ENCODE measurements at places on chromosomes 2 and 18.

GRCh38 chr2:236765478-236765877 lies 195.9 kb downstream of the ACKR3 start:
- no peak for DNase-seq

DNA sequence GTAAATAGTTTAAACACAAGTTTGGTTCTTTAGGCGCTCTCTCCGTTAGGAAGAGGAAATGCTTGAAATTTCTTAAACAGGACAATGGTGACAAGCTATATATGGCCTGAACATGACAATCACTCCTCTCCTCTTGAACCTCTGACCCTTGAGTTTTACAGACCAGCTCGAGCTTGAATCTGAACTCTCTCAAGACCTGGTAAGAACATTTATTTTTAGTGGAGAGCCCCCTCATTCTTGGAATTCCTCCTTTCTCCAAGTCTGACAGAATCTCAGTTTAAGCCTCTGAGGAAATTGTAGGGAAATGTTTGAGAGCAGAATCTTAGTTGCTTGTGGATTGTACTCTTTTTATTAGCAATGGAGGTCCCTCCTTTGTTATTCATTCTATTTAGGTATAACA lies 1293.6 kb upstream of the ZEB2 start:
- no peak for DNase-seq

DNA sequence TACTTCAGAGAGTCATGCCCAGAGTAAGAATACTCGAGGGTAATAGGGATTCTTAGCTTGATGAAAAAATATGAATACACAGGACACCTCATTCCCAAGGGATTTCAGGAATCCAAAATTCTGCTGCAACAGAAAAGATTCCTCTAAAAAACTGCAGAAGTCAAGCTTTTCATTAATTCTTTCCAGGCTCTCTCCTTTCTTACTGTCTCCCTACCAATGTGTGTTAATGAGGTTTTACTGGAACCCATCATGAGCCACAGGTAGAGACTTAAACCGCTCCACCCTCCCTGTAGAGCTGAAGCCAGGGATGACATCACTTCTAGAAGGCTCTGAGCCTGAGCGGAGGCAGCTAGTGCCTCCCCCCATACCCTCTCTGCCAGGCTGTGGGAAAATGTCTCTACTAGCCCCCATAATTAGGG lies 3.4 kb downstream of the SDC1 start:
- DNase-seq = no peak

- no peak for DNase-seq
Observed at GRCh38 chr2:233047667-233048066, 12.5 kb upstream of the INPP5D start.

- peak; percentile 19 for DNase-seq
Observed at GRCh38 chr2:70994009-70994698, 519 bp downstream of the TEX261 start.

GRCh38 chr2:96549967-96550786 lies 13.6 kb downstream of the ARID5A start:
- no peak for DNase-seq

- no peak for DNase-seq
Observed at GRCh38 chr2:65061910-65062339, 5.7 kb downstream of the CEP68 start.

GRCh38 chr18:12767580-12768155 lies 64.8 kb downstream of the PSMG2 start:
- DNase-seq = no peak

- DNase-seq = no peak
Observed at GRCh38 chr18:37294951-37295350, 270.6 kb downstream of the CELF4 start.

DNA sequence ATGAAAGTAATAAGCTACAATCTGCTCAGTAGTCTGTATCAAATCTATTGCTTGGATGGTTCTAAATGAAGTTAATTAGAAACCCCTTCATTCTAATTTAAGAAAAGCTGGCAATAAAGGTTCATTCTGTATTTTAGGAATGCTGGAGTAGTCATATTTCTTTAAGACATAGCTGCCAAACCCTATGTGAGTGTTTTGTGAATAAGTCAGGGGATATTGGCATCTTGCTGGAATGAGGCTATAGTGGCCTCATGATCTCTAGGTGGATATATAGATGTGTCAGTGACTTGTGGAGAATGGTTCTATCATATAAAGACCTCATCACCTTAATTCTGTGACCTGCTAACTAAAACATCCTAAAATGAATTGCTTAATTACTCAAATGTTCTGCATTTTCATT lies 196.3 kb downstream of the PDE1A start:
- DNase-seq = no peak

DNA sequence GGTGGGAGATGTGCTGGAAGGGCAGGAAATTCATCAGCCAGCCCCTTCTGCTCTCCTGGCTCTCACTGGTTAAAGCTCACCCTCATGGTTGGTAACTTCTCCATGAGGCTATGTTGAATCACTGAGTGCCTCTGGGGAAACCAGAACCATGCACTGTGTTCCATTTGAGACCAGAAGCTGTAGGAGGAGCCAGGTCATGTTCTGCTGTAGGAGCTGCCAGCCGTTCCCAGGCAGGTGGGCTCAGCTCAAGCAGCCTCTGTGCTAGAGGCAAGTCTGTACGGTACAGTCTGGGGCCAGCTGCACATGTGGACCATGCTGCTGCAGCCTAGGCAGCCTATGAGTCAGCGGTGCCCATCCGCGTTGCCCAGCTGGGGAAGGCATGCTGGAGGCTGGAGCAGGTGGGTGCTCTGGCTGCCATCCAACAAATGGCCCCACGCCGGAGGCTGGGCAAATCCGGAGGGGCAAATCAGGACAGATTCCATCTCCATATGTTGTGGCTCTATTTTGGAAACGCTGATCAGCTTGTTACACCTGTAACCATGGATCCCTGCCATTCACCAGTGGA lies 22.0 kb upstream of the KCNF1 start:
- DNase-seq = no peak

DNA sequence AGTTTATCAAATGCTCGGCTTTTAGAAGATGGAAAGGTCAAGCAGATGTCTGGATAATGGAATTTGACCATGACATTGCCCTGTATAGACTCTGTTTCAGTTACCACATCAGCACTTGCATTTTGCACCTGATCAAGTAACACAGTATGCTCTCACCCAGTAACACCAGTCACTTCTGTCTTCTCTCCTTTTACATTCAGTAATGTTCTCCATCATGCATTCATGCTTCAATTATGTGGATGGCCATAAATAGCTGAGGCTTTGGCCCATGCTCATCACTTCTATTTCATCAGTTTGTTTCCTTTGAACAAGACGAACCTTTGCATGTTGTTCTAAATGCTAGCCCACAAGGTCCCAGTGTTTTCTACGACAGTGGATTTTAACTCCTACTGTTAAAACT lies 322.9 kb upstream of the ACVR2A start:
- no peak for DNase-seq

DNA sequence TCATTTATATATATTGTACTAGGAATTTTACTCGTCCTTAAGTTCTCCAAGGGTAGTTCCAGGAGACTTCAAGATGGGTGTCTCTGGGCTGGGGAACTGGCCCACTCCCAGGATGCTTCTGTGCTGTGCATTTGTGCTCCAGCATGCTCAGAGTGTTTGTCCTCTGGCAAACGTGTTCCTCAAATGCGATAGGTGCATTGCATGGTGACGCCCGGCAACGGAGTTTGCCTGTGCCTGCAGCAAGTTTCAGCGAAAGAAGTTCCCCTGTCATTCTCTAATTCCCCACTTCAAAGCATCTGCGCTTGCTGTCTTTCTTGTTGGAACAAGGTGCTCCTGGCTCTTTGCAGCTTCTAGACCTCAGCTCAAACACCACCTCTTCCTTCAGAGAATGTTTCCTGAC lies 465.1 kb downstream of the GALR1 start:
- no peak for DNase-seq

DNA sequence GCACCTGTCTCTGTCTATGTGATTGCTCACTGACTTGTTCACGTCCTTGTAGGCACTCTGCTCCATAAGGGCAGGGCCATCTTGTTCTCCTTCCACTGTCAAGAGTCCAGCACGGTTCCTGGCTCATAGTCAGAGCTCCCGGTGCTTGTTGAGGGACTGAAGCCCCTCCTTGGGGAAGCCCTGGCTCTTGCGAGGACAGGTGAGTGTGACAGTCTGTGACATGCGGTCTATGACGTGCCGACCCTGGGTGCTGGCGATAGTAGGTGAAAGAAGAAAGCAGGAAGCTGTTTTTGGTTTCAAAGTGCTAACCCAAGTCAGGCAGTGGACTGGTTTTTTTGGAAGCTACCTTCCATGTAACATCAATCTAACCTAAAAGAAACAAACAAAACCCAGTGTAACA lies 18.8 kb downstream of the TSHZ1 start:
- no peak for DNase-seq

DNA sequence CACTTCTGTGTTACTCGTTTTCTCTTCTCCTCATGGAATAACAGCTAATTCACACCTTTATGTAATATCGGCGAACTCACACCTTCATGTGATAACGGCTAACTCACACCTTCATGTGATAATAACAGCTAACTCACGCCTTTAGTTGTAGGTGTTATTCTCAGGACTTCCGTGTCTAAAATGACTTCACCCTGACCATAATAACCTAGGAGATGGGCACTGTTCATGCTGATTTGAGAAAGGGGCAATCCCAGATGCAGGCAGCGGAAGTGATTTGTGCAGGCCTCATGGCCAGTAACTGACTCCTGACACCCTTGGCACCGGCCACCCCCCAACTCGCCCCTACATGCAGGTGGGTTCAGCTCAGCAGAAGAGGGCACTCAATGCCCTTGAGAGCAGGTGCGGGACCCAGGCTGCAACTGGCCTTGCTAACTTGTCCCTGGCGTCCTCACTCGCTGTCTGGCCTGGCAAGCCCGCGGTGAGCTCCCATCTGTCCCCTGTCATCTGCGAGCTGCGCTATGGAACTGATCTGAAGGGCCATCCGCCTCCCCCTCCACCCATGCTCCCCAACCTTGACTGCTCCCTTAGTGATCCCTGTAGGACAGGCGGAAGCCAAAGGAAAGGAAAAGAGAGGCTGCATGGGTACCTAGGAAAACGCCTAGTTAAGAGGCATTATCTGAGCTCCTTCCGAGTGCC lies 42.6 kb upstream of the MTCL1 start:
- DNase-seq = no peak

DNA sequence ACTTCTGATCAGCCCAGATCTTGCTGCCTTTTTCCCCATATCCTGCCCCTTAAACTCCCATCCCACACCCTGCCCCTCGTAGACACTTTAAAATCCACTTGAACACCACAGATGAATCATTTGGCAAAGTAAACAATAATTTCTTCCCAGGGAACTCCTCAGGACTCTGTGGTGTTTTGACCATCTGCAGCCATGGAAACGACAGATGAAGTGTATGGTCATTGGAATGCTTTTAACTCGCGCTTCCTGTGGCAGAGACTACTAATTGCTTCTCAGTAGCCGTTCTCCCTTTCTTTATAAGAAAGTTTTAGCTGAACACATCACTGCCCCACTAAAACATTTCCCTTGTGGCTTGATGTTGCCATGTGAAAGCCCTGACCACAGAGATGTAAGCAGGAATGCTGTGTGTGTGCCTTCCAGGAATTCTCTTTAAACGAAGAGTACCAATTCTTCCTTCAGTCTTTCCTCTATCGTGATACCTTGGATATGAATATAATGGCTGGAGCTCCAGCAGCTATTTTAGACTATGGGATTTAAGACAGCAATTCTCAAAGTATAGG lies 92.7 kb upstream of the PARD3B start:
- no peak for DNase-seq

DNA sequence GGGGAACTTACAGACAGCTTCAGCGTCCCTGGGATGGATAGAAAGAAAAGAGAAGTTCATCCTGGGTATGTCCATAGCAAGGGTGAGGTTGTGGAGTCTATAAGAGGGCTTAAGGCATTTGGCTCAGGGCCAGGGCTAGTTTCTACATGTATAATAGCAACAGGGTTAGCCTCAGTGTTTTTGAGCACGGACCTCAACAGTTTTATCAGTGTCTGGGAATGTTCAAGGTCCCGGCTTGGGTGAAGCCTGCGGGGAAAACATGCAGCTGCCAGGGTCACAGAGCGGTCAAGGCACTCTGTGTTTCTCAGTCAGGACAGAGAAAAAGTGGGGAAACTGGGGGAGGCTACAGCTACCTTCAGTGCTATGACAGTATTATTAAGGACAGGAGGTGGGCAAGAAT lies 427.7 kb upstream of the HS6ST1 start:
- DNase-seq = no peak

DNA sequence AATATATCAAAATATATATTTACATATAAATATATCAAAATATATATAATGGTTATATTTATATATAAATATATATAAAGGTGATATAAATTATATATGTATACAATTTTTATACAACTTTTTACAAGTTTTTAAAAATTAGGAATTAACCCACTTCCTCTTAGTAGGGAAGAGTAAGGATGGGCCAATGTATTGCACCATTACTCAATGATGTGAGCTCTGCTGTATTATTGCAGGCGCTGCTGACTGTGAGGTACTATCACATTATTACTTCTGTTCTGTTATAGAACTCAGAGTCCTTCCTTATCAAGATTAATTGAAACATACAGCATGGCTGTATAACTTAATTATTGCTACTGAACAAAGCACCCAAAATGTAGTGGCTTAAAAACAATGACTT lies 46.0 kb downstream of the CCDC195 start:
- no peak for DNase-seq

- no peak for DNase-seq
Observed at GRCh38 chr18:77433076-77433475, 183.4 kb downstream of the GALR1 start.

GRCh38 chr18:53441761-53442414 lies 782.6 kb downstream of the MBD2 start:
- DNase-seq = no peak

- no peak for DNase-seq
Observed at GRCh38 chr18:12397254-12397653, 10.5 kb upstream of the PRELID3A start.
